ENCODE measurements at places on chromosomes 4 and X.
A peak's percentile ranks its signal among the peaks of the same experiment; 100 is the strongest.

DNA sequence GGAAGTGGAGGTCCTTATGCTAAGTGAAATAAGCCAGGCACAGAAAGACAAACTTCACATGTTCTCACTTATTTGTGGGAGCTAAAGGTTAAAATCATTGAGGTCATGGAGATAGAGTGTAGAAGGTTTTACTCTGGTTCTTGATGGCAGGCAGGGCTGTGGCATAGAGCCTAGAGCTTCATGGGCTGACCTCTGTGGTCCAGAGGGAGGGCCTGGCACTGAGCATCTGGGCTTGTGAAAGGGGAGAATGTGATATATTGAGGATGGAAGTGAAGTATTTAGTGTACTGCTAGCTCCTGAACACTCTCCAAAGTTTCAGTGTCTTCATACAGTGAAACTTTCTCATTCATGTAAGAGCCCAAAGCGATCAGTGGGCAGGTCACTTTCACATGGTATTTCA is 71.3 kb upstream of the ANXA3 start:
- no peak for DNase-seq

DNA sequence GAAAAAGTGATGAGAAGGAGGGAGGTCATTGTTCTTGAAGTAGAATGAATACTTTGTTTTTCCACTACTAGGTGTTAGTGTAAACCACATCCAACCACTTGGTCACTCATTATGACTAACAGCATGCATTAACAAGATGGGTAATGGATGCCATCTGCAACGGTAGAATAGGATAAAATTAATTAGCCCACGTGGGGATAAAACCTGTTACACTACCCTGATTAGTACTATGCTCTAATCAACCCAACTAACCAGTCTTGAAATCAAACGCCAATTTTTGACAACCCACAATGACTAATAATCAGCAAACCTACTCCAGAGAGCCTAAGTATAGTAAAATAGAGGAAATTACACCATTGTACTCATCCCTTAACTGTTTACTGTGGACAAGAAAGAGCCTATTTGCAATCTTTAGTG is 93.4 kb upstream of the MCF2 start:
- DNase-seq = no peak

DNA sequence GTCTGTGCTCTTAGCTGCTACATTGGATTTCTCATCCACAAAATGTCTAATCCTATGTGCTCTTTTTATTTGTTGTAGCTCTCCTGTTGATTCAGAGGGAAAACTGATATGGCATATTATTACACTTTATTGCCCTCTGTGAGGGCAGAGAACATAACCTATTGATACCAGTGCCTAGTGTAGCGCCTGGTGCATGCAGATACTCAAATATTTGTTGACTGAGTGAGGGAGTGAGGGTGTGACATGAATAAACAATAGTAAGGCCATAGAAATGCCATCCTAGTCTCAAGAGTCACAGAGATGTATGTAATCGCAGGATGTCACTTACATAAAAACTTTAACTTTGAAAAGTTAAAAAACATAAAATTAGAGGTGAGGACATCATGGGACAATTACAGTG is 159.1 kb downstream of the SHROOM3 start:
- DNase-seq = no peak

DNA sequence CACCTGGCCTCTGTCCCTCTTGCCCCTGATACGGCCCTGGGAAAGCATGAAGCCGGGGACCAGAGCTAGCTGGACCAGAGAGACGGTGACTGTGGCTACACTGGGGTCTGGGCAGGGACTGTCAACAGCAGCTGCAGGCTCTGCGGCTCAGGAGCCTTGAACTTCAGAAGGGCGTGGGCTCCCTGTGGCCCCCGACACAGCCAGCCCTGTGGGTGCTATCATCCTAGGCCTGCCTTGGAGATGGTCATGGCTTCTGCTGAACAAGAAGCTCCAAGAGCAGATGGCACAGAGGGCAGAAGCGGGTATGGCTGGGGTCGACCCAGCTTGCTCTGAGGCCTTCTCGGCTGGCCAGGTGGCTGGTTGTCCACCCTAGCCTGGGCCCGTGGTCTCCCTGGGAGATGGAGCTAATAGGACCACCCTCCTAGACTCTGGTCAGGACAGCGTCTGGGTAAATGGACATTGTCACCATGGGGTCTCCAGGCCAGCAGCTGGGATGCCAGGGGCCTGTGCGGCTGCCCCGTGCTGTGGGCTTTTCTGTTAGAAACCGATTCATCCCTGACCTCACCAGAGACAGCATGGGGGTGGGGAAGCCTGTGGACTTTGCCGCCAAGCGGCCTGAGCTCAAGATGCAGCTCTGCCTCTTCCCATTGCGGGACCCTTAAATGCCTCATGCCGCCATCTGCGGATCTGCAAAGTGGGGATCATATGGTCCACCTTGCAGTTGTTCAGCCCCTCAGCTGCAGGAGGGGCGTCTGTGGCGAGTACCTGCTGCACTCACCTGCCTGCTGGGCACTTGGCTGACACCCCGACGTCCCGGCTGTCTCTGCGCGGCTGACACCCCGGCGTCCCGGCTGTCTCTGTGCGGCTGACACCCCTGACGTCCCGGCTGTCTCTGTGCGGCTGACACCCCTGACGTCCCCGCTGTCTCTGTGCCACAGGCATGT is 21.1 kb downstream of the CPZ start:
- no peak for DNase-seq

DNA sequence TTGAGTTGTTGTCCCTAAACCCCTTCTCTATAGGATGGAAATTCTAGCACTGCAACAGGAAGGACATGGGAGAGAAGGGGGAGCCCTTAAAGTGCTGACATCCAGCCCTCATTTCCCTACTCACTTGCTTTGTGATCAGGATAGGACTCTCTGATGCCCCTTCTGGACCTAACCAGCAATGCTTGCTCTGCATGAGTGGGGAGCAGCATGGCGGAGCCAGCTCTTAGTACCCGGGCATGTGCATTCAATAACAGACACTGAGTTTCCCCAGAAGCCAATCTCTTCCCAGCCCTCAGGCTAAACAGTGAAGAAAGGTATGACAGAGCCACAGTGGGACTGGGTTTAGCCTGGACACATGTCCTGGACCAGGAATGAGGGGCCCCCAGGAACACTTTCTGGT is 14.0 kb downstream of the SOD3 start:
- no peak for DNase-seq

- DNase-seq = no peak
These were observed 260.7 kb downstream of the SNCA start for GRCh38 chr4:89576246-89576645.

DNA sequence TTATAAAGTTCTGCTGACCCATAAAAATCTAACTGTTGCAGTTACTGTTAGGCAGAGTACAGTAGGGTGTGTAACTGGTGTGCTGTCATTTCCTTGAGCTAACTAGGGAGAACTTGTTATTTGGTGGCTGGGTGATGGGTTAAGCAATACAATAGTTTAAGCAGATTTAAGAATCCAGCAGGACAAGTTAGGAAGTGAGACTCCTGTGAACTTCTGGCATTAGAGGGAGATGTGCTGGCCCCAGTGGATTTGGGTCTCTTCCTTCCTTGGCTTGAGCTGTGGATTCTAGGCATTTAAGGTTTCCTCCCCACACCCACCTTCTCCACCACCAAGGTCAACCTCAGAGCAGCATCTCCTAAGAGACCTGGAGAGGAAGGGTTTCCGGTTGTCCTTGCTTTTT is 70.5 kb downstream of the CLCN5 start:
- no peak for DNase-seq

DNA sequence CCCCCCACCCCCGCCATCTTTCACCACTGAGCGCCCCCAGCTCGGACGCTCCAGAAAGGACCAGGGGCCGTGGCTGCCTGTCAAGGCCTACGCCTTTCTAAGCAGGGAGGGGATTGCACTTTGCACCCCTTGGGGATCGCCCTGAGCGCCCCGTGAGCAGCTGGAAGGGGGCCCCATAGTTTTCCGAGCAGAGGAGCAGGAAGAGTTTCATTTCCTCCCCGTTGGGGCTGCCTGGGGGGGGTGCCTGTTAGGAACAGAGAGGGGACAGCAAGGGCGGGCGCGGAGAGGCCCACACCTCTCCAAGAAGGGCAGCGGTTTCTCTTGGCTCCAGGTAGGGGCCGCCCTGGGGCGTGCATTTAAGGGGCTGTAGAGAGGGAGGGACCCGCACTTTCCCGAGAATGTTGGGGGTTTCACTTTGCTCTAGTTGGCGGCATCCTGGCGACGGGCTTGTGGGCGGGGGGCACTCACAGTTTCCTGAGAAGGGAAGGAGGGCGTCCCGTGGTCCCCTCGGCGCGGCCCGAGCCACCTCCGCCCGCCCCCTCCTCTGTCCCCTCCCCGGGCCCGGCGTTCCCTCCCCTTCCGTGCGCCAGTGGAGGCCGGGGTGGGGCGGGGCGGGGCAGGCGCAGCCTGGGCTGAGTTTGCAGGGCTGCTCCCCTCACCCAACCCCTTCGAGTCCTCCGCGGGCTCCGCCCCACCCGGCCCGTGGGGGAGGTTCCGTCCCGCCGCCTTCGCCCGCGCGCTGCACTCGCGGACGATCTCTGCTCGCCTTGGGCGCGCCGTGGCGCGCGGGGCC is 82.3 kb upstream of the CD99 start:
- DNase-seq = peak; percentile 97

DNA sequence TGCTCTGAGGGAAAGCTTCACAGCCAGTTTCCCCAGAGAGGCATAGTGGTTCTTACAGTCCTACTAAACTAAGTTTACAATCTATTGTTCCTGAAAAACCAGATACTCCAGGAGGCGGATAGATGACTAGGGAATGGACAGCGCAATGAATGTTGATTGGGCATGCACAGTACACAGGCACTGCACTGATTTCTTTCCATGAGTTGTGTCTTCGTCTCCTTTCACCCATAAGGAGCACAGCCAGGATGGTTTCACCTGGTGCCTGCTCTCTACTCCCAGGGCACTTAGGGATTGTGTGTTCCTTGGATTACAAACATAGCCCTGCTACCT is 144.9 kb downstream of the PALLD start:
- DNase-seq = no peak

GRCh38 chr4:15983610-15984009 is 20.6 kb upstream of the FGFBP2 start:
- DNase-seq = no peak

- no peak for DNase-seq
These were observed 76.7 kb downstream of the LRBA start for GRCh38 chr4:150938417-150938816.

- DNase-seq = no peak
These were observed 70.0 kb upstream of the PPP2R3B start for GRCh38 chrX:456551-457291.

DNA sequence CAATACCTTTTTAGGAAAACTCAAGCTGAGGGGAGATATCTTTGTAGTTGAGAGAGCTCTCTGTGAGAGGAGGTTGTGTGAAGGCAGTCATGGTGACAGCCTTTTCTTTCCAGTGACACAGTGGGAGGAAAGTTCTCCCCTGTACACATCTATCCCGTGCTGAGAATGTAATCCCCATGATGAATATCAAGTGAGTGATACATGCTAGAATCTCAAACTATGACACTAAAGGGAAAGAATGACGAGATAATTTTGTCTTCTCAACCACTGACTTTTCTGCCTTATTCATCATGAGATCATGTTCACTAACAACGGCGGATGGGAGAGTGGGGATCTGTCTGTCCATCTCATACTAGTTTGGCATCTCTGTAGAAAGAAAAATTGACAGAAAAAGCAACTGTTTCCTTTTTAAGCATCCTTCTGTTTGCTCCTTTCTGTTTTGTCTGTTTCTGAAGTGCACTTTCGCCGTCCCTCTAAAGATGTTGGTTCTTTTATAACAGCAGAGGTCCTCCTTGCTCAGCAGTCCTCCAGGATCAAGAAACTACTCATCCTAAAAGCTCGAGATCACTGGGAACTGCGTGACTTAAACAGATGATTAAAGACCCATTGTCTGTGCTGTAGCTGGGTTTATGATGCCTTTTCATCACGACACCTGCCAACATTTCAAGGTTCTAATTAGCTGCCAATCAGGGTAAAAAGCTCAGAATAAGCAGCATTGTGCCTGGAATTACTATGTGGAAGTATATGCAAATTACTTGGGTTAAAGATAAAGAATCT is 137.6 kb downstream of the DCK start:
- peak; percentile 27 for DNase-seq

- no peak for DNase-seq
These were observed 303.5 kb upstream of the GALNT7 start for GRCh38 chr4:172865103-172865502.

DNA sequence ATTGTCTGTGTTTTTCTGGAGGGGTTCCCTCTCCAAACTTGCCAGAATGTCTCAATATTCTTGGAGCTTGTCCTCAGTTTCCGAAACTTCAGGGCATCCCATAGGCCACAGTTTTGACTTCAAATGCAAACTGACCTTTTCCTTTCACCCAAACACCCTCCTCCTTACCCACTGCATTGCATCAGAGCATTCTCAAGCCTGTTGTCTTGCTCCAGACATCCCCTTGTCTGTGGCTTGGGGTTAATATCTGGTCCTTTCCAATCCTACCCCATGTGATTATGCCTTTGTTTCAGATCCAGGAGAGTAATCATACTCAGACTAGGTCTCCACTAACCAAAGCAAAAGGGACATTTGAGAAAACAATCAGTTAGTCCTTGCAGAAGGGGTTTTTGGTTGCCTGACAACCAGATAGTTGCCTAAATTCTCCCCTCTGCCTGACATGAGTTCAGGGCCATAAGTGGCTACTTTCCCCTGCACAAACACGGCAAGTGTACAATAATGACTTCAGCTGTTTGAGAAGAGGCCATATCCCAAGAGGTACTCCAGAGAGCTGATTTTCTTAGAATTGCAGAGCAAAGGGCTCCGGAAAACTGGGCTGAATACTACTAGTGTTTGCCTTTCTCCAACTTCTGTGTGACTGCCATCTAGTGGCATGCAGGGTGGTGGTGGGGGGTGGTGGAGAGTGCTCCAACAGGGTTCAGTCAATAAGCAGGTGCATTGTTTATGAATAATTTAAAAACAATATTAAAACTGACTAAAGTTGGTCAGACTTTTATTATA is 130.2 kb downstream of the CHRDL1 start:
- peak; percentile 33 for DNase-seq

- peak; percentile 49 for DNase-seq
These were observed 167.1 kb downstream of the EFNB1 start for GRCh38 chrX:68995780-68996551.

DNA sequence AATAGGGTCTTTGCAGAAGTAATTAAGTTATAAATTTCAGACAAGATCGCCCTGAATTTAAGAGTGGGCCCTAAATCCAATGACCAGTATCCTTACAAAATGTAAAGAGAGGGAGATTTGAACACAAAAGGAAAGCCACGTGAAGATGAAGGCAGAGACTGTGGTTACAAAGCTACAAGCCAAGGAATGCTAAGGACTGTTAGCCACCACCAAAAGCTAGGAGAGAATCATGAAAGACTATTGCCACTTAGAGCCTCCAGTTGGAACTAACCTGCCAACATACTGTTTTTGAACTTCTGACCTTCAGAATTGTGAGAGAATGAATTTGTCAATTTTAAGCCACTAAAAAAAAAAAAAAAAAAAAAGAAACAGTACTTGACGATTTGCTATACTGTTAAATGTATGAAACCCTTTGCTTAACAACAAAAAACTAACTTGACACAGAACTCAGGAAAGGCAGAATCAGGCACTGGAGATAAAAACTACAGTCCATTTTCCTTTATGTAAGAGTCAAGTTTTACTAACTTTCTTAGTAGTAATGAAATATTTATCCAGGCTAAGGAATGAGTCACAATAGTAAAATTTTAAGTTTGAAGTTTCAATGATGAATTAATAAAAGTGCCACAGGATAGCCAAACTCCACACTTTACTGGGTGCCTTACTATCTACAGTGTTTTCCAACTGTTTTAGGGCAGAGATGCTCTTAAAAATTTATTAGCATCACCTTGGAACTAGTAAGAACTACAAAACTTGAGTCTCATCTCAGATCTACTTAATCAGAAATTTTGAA is 25.1 kb downstream of the DHX15 start:
- DNase-seq = no peak

GRCh38 chr4:154779362-154779947 is 1.6 kb upstream of the RBM46 start:
- no peak for DNase-seq

- no peak for DNase-seq
These were observed 121.2 kb upstream of the STX18 start for GRCh38 chr4:4663028-4663427.
